Stimulated activated CD4-positive, alpha-beta T cell treated with anti-CD3 and anti-CD28 coated beads, Interleukin-1b, Interleukin-23, amount 100 ng/mL, for 4 hours (primary cell): ENCODE measurements at places on chromosomes 16 and 17.

DNA sequence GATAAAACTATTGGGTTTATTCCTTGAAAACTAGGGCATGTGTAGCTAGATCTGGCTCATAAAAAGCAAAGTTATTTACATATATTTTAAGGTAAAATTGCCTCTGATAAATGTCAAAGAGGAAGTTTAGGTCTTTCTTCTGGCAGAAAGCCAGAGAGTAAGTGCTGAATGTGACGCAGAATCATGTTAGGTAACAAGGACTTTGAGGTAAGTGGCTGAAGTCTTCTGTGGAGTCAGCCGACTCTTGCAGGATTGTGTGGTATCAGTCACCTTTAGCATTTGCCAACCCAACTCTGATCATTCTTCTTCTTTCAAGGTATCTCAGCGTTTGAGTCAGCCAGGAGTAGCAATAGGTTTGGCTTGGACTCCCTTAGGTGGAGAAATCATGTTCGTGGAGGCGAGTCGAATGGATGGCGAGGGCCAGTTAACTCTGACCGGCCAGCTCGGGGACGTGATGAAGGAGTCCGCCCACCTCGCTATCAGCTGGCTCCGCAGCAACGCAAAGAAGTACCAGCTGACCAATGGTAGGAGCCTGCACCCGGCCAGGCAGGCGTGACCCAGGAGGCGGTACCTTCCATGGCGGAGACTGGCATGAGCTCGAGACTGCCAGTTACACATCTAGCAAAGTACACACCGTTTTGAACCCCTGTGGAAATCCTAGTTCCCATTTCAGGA lies 37.9 kb downstream of the SIAH1 start:
- DNase-seq, result no peak

DNA sequence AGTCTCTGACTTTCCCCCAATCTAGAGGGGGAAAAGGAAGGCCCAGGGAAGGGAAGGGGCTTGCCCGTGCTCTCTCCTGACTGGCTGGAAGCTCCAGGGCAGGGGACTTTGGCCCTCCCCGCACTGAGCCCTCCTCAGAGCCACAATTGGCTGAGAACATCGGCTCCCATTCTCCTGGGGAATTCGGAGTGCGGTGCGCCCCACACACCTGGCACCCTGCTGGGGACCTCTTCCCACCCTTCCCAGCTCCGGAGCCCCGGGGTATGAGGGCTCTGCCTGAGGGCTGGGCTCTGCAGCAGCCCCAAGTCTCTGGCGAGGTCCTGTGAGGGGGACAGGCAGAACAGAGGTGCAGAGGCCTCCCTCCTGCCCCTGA lies 36.0 kb downstream of the PIMREG start:
- no peak for DNase-seq

DNA sequence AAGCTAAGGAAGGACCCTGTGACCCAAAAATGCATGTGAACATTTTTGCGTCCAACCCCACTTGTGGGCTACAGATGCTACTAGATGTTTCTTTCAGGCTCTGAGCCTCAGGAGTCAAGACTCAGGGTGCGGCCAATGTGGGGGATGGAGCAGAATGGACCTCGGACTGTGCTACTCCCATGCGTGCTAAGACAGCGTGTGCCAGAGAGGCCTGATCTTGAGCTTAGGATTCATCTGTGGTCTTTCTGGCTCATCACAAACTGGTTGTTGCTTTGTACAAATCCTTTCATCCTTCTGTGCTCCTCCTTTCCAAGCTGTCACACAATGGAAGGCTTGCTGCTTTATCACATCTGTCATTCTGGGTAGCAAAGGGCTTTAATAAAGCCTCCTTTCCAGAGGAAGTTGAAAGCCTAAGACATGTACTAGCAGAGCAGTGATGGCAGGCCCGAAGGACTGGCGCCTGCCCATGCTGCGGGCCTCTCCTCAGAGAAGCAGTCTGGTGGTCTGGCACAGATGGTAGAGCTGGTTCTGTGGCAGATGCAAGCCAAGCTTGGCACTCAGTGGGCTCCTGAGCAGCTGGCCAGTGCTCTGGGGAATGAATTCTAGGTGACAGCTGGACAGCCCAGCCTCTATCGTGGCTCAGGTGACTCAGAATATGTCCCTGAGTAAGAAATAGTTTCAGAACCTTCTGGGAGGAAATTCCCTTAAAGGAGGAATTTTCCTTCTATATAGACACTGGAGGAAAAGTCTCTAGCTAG lies 27.8 kb downstream of the COG4 start:
- DNase-seq, result no peak

- no peak for DNase-seq
These were observed 49.8 kb downstream of the BRD7 start for GRCh38 chr16:50318796-50319578.

- DNase-seq, result no peak
These were observed 21.3 kb upstream of the GAA start for GRCh38 chr17:80080081-80080480.

- DNase-seq, result no peak
These were observed 10.1 kb downstream of the NUDT7 start for GRCh38 chr16:77732241-77732946.

DNA sequence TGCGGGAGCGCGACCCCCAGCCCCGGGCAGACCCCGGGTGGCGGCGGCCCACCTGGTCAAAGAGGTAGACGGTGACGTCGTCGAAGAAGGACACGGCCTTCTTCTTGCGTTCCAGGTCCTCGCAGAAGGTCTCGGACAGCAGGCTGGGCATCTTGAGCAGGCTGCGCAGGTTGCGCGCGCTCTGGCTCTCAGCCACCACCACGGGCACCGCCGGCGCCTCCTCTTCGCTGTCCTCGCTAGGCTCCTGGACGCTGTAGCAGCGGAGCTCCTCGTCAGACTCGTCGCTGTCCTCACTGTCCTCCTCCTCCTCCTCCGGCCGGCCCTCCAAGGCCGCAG lies 45.2 kb upstream of the PVALEF start:
- DNase-seq, result no peak

DNA sequence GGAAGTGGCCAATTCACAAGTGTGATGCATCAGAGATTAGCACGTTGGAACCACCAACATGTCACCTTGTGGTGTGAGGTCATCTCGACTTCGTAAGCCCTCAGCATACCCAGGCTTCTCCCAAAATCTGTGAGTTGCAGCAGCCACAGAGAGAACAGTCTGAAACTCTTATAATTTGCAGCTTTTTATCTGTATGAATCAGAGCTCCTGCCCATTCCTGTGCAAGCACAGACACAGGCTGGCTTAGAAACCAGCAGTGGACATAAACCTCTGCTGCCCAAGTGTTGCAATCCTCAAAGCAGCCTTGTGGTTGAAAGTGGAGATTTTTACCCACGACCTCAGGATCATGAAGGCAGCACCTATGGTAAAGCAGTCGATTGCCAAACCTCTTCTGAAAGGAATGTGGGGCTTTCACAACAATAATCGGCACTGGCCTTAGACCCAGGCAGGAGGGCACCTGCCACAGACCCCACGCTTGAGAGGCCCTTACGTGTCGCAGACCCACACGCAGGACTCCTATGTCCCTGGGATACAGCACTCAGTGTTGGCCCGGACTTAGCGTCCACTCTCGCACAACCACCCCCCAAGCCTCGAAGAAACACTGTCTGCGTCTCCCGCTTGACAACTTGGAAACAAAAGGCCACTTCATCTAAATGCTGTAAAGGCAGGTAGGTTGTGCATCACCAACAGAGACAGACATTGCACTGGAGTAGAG lies 24.5 kb upstream of the OSGIN1 start:
- no peak for DNase-seq

DNA sequence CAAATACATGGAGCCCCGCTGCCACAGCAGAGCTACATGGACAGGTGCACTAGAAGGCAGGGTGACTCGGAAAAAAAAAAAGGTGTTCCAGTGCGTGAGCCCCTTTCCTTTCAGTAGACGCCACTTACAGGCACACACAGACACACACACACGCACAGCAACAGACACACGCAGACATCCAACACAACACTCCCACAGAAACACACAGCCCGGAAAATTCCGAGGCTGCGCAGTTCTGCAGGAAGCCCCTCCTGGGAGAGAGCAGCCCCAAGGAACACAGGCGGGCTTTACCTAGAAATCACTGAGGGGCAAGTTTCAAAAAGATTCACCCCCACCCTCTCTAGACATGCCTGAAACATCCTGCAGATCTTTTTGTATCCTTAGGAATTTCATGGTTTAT lies 136.0 kb upstream of the WSB1 start:
- DNase-seq, result no peak

DNA sequence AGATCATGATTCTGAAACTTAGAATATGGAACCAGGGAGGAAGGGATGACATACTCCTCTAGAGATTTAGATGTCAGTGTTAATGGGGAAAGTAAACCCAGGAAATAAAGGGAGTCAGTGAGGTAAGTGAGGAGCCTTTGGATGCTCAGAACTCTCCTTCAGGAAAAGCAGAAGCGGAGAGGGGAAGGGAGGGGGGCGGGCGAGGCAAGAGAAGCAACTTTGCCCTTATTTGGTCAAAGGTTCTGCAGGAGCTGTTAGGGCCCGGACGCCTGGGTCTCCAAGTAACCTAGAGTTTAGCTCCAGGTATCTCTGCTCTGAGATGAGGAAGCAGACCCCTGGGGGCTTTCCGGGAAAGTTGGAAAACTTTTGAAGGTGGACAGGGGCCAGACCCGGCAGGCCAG lies 1.3 kb downstream of the PFN1 start:
- no peak for DNase-seq

DNA sequence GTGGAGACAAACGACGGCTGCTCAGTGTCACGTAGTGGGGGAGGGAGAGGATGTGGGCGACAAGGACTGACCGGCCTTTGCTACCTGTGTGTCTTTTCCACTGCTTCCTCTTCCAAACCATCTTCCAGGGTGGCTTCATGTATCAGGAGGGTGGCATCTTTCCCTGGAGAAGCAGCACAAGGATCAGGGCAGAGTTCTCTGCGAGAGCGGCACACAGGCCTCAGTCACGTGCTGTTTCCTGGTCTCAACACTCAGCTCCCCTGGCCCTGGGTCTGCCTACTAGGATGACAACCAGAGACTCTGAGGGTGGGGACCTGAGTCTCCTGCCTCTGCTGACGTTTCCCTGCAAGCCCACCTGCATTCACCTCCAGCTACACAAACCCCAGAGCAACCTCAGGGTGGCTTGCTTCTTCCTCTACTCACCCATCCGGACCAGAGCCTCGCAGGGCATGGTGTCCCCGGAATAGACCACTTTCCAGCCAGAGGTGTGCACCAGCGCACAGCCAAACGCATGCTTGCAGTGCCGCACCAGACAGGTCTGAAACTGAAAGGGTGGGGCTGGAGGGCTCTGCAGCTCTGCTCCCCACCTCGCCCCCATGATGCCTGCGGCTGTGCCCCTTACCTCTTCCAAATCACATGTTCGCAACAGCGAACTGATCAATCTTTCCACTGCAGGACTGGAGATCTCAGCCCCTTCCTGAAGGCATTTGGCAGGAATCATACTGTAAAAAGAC lies 23.3 kb downstream of the ELAC2 start:
- DNase-seq, result no peak

- no peak for DNase-seq
These were observed 5.3 kb downstream of the ARHGAP17 start for GRCh38 chr16:25009822-25010221.

DNA sequence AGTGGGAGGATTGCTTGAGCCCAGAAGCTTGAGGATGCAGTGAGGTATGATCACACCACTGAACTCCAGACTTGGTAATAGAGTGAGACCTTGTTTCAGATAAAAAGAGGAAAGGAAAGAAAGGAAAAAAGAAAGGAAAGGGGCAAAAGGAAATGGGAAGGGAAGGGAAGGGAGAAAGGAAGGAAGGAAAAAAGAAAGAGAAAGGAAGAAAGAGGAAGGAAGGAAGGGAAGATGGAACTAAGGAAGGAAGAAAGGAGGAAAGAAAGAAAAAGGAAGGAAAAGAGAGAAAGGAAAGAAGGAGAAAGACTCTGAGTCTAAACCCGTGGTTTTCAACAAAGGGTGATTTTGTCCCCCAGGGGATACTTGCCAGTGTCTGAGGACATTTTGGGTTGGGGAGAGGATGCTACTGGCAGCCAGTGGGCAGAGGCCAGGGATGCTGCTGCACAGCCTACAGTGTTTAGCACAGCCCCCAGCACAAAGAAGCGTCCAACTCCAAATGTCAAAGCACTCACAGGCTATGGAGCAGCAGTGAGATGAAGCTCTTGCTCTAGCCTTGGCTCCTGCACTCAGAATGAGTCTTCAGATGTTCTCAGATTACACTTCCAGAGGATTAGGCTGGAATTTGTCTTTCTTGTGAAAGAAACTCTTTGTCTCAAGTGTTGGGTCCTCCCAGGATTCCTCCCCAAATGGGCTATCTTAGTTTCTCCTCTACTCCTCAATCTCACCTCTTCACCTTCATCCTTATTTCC lies 64.2 kb downstream of the BMERB1 start:
- no peak for DNase-seq

- no peak for DNase-seq
These were observed 21.2 kb downstream of the CHMP6 start for GRCh38 chr17:81012574-81013447.

DNA sequence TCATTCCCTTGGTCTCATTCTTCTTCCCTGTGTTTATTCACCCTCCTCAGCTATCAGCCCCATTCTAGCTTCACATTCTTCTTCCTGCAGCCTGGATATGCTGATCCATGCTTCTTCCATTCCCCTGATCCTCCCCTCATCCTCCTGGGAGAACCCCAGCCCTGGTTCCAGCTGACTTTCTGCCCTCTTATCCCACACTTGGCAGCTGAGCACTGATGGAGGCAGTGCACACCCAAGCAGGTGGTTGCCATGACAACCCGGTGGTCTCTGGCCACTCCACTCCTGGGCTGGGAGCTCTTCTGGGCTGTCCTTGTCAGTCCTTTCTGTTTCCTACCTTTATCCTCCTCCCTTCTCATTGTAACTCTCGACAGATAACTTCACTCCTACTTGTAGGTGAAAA lies 16.7 kb upstream of the TUBG2 start:
- DNase-seq, result no peak

DNA sequence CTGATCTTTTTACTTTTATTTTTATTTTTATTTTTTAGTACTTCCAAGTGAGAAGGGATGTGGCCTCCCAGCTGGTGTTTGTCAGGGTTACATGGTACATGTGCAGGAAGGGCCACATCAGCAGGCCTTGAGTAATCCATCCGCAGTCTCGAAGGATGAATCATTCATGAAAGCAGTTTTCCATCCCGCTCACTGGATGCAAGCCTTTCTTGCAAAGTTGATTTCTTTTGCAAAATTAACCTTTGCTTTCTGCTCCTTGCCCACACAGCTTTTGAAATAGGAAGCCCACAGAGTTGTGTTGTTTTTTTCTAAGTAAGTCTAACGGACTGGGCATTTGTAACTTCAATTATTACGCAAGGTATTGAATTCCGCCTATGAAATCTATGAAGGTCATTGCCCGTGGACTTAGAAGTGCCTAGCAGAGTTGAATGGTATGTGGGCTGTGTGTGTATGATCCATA lies 157.4 kb downstream of the PRKCA start:
- DNase-seq, result no peak

DNA sequence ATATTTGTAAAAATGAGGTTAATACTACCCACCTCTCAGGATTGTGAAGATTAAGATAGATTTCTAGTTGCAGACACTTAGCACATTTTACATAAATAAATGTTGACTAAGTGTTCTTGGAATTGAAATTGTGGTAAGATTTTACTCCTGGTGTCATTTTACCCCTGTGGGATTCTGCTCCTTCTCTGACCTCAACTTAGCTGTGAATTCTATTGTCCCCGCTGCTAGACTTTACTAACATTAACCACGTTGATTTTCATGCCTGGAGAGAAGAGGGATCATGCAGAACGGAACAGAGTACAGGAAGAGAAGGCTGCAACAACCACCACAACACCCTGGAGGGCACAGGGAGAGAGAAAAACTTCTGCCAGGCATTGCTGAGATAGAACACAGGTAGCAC lies 2.1 kb upstream of the TOM1L1 start:
- DNase-seq, result no peak
